ENCODE measurements at places on chromosomes 6 and 20. TPM values are rescaled to one million over a fixed set of nuclear protein-coding genes. Genes with fewer than 3 reads are reported as not detected.

DNA sequence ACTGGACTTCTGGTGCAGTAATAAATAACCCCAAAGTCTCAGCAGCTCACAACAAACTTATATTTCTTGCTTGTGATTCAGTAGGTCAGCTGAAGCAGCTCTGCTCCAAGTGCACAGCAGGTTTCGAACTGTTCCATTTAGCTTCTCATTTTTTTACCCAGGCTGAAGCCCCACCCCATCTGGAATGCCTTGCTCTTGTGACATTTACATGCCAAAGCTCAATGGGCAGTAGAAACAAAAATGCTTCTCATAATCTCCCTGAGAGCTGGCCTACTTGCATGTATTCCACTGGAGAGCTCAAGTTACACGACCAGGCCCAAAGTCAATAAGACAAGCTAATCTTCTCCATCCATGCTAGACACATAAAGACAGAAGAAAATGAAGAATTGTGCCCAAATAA, 165.2 kb downstream of the HAO1 start:
- no peak overlapping the region for H3K27ac ChIP-seq
- no peaks in the 10 kb centered on the region for H3K27me3 ChIP-seq
- H3K36me3 ChIP-seq: no peaks in the 10 kb centered on the region
- no peak overlapping the region for H3K4me3 ChIP-seq
- no peaks in the 10 kb centered on the region for H3K4me1 ChIP-seq

DNA sequence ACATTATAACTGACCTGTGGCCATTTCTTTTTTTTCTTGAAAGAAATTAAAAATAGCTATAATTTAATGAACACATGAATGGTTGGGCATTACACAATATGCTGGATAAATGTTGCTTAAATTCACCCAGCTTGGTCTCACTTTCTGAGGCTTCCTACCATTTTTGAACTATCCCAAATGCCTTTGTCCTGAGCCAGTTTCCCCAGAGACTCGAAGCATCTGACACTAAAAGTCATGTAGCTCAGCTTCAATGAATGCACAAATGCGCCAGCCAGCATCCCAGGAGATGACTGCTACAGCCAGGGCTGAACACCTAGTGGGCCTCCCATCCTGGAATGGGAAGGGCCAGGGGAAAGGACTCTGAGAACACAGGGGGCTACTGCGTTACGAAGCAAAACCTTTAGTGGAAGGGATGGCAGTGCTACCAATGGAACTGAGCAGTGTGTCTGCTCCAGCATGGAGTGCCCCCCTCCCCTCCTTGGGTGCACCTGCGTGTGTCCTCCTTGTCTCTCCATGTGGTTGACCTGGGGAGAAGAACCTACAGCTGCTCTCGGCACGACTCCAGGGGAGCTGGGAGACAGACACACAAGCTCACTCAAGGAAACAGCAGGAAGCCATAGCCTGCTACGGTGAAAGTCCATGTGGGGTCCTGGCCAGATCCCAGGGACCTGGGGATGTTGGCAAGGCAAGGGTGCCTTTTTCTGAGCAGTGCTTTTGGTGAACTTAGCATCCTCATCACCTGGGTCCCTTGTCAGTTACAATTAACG, 60.9 kb downstream of the IRF4 start:
- H3K4me3 ChIP-seq: no peak overlapping the region
- no peak for DNase-seq
- H3K27ac ChIP-seq: no peak overlapping the region
- peaks cover 3% of the 10 kb centered on the region for H3K36me3 ChIP-seq
- H3K4me1 ChIP-seq: peaks cover 34% of the 10 kb centered on the region
- H3K27me3 ChIP-seq: no peaks in the 10 kb centered on the region

DNA sequence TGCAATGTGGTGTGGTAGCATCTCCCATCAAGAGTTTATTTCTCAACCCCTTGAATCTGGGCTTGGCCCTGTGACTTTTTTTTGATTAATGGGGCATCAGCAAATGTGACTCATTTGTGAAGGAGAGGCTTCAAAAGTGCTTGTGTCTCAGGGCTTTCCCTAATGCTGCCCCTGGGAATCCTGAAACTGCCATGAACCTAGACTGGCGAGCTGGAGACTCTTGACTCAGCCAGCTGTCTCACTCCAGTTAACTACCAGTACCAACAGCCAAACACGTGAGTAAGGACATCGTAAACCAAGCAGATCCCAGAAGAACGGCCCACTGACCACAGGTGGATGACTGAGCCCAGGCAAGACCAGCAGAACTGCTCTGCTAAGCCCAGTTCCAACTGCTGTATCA, 72.8 kb upstream of the ADTRP start:
- H3K4me3 ChIP-seq: no peak overlapping the region
- H3K36me3 ChIP-seq: no peaks in the 10 kb centered on the region
- H3K27ac ChIP-seq: no peak overlapping the region
- peaks cover 5% of the 10 kb centered on the region for H3K4me1 ChIP-seq
- no peaks in the 10 kb centered on the region for H3K27me3 ChIP-seq

- H3K27me3 ChIP-seq: no peaks in the 10 kb centered on the region
- peak overlapping the region; percentile 72 for H3K27ac ChIP-seq
- peaks cover 65% of the 10 kb centered on the region for H3K36me3 ChIP-seq
- DNase-seq: no peak
These were observed 5.7 kb downstream of the SOD2 start for GRCh38 chr6:159687341-159687740.

DNA sequence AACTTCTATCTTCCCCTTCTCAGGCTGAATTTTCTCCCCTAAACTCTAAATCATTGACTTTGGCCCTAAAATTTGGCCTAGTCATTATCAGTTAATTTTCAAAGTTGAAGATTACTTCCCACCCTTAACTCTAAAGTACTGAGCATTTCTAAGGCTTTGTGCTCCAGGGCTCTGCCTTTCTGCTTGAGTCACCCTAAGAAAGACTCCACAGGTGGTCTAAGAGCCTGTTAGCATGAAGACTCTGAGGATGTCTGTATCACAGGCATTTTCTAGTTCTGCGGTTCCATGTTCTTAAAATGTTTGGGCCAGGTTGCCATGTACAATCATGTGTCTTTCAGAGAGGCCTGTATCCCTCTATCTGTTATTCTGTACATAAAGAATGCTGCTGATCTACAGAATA, 808.1 kb upstream of the MANEA start:
- H3K27ac ChIP-seq: no peak overlapping the region
- H3K4me1 ChIP-seq: no peaks in the 10 kb centered on the region
- H3K36me3 ChIP-seq: no peaks in the 10 kb centered on the region
- no peak for DNase-seq
- no peaks in the 10 kb centered on the region for H3K27me3 ChIP-seq
- no peak overlapping the region for H3K4me3 ChIP-seq

DNA sequence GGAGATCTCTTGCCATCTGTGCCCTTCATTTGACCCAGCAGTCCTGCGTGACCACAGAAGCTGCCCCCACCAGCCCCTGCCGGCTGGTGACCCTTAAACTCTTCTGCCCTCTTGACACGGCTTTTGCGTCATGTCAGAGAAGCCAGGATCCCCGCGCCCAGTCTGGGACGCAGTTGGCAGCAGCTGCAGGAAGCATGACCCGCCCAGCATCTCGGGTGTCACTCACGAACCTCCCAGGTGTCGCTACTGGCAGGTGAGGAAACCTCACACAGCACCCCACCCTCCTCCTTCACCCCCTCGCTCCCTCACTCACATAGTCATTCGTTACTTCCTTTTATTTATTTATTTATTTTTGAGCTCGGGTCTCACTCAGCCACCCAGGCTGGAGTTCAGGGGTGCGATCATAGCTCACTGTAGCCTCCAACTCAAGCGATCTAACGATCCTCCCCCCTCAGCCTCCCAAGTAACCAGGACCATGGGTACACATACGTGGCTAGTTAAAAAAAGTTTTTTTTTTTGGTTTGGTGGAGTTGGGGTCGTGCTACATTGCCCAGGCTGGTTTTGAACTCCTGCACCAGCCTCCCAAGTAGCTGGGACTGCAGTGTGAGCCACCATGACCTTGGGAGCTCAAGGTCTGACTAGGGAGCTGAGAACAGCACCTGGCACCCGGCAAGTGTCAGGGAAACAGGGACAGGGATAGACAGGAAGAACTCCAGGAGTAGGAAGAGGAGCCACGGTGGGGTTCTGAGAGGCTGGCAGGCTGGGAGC, 14.1 kb upstream of the SPDEF start:
- no peak overlapping the region for H3K27ac ChIP-seq
- no peaks in the 10 kb centered on the region for H3K4me1 ChIP-seq
- DNase-seq: no peak
- H3K4me3 ChIP-seq: no peak overlapping the region

- no peaks in the 10 kb centered on the region for H3K27me3 ChIP-seq
- H3K4me1 ChIP-seq: peaks cover 9% of the 10 kb centered on the region
- peak overlapping the region; percentile 73 for H3K4me3 ChIP-seq
- no peaks in the 10 kb centered on the region for H3K36me3 ChIP-seq
- DNase-seq: no peak
These were observed 350 bp downstream of the HELZ2 start for GRCh38 chr20:63573647-63574131.

GRCh38 chr6:10510592-10511367, 10.4 kb upstream of the GCNT2 start:
- H3K27me3 ChIP-seq: peaks cover 5% of the 10 kb centered on the region
- H3K27ac ChIP-seq: no peak overlapping the region
- no peak overlapping the region for H3K4me3 ChIP-seq
- DNase-seq: peak; percentile 70

GRCh38 chr6:69630767-69631166, 166.0 kb downstream of the LMBRD1 start:
- no peak overlapping the region for H3K27ac ChIP-seq
- H3K36me3 ChIP-seq: no peaks in the 10 kb centered on the region
- DNase-seq: no peak
- H3K4me1 ChIP-seq: peaks cover 6% of the 10 kb centered on the region

GRCh38 chr20:18321976-18322950, 33.9 kb downstream of the ZNF133 start:
- no peak overlapping the region for H3K27ac ChIP-seq
- no peaks in the 10 kb centered on the region for H3K27me3 ChIP-seq
- H3K36me3 ChIP-seq: peaks cover 4% of the 10 kb centered on the region
- no peak for DNase-seq
- H3K4me1 ChIP-seq: no peaks in the 10 kb centered on the region
- H3K4me3 ChIP-seq: no peak overlapping the region

DNA sequence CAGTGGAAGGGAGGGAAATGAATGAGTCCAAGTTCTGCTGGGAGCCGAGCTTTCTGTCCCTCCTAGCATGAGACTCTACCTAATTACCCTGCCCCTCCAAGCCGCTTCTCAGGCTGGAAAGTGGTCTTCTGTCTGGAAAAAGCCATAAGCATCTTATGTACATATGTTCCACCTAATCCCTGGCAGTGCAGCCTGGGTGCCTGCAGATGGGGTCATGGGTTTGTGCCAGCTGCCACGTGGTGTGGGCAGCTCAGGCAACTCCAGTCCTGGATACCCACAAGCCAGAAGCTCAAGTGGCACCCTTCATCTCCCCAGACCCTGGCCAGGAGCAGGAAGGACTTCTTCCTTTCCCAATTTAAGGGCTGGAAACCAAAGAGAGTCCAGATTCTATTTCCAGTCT, 253.1 kb downstream of the LY86 start:
- no peaks in the 10 kb centered on the region for H3K4me1 ChIP-seq
- H3K4me3 ChIP-seq: no peak overlapping the region
- no peak for DNase-seq
- peaks cover 2% of the 10 kb centered on the region for H3K27me3 ChIP-seq

The BFSP1 gene
- 0.19 TPM for total RNA-seq

The SYTL3 gene
- 120 TPM for total RNA-seq

The TMEM244 gene
- not detected for total RNA-seq

The PNPLA1 gene
- not detected for total RNA-seq

The KIAA1755 gene
- not detected for total RNA-seq
